ENCODE measurements at places on chromosomes 11 and 22.

GRCh38 chr22:50070366-50070765 lies 12.3 kb upstream of the TTLL8 start:
- no peak for DNase-seq

DNA sequence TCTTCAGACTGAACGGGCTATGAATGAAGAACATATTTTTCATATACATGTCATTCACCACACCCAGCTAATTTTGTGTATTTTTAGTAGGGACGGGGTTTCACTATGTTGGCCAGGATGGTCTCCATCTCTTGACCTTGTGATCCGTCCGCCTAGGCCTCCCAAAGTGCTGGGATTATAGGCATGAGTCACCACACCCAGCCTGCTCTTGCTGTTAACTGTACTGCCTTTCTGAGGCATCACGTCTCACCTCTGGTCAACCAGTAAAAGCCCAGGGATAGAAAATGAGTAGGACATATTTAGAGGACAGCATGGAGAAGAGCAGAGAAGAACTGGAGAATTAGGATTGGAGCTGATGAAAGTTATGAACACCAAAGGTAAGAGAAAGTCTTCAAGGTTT lies 55.6 kb downstream of the APOL3 start:
- DNase-seq: no peak

- DNase-seq: no peak
Observed at GRCh38 chr22:35177811-35178210, 79.5 kb upstream of the HMGXB4 start.

DNA sequence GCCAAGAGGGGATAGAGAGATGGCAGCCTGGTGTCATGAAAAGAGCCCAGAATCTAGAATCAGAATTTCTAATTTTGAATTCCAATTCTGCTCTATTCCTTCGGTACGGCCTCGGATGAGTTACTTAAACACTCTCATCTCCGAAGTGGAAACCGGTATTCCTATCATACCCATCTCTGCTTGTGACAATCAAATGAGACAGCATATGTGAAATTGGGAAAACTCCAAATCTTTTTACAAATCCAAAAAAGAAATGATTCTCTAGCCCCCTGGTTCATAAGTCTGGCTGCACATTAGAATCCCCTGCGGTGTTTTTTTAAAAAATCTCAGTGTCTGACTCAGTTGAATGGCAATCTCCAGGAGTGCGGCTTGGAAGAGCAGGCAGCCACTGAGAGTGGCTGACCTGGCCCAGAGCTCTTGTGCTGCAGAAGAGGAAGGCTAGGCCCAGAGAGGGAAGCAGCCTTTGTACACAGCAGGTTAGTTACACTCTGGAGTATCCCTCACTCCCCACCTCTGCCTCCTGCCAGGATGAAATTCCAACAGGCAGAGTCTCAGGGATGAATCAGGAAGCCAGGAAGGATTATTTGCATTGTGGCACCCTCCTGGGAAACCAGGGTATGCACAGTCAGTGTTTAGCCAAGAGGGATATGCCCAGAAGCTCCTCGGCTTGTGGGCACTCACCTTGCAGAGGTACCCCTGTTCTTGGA lies 93.6 kb upstream of the ISX start:
- no peak for DNase-seq

DNA sequence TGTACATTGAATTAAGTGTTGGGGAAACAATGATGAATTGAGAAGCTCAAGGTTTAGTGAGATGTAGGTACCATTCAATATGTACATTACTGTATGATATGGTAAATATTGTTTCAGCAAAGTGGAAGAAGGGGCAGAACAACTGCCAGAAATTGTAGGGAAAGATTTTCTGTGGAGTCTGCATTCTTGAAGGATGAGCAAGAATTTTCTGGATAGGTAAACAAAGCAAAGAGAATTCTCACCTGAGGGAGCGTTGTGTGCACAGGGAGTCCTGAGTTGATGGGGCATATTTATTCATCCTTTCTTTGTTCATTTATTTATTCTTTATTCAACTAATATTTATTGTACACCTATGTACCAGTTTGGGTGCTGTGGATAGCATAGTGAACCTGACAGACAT lies 83.2 kb downstream of the TMEM135 start:
- DNase-seq: no peak

- no peak for DNase-seq
Observed at GRCh38 chr11:81080476-81080875, 1639.6 kb upstream of the TENM4 start.

- DNase-seq: peak; percentile 67
Observed at GRCh38 chr11:38598418-38598817, 2000.4 kb upstream of the RAG2 start.
